ENCODE measurements at places on chromosomes 1 and 21.

DNA sequence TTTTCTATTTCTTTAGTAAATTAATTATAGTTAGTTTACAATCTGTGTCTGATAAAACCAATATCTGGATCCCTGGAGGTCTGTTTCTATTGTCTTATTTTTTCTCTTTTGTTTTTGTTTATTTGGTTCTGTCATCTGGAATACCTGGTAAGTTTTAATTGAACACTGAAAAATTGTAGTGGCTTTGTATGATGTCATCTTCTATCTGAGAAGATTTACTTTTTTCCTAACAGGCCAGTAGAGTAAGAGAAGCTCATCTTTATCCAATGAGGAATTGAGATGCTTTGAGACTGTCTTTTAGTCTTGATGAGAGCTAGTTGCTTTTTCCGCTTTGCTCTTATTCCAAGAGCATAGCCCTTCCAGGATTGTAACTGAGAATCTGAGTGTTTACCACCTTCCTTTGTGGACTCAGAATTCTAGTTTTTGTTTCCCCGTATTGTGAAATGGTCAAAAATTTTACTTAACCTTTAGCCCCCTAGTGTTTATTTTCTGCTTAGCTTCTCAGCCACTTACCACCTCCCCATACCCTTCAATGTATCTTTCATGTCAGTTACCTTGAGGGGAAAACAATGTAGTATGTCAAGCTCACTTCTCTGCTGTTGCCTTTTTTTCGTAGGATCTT lies 25.0 kb downstream of the PTGFRN start:
- peak; percentile 26 for DNase-seq

- DNase-seq: no peak
Measured at GRCh38 chr21:38266732-38267131, 9.9 kb downstream of the KCNJ15 start.

GRCh38 chr1:225544924-225545323 lies 108.0 kb downstream of the ENAH start:
- no peak for DNase-seq

GRCh38 chr1:57017200-57017599 lies 51.4 kb upstream of the C8B start:
- DNase-seq: no peak

GRCh38 chr1:117600966-117601365 lies 4.9 kb upstream of the TENT5C start:
- no peak for DNase-seq

- no peak for DNase-seq
Measured at GRCh38 chr1:6587261-6588005, 7.6 kb downstream of the ZBTB48 start.

DNA sequence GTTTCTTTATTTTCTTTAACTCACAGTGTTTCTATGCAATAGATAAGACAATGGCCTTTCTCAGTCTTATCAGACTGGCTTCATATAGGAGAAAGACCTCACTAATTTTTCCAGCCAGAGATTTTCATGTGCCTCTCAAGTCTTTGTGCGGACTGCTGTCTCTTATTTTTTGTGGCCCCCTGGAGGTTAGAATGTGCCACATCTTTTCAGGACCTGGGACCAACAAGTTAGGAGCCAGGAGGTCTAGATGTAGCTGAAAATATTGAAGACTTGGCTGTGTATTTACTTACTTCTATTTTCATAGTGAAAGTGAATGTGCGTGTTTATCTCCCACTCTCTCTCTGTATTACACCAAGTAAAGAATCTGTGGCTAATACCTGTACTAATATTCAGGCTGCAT lies 42.1 kb upstream of the CFHR3 start:
- no peak for DNase-seq

- peak; percentile 68 for DNase-seq
Measured at GRCh38 chr1:27589841-27590426, 14.0 kb downstream of the AHDC1 start.

- DNase-seq: peak; percentile 21
Measured at GRCh38 chr1:119006406-119007279, 18.5 kb upstream of the TBX15 start.

DNA sequence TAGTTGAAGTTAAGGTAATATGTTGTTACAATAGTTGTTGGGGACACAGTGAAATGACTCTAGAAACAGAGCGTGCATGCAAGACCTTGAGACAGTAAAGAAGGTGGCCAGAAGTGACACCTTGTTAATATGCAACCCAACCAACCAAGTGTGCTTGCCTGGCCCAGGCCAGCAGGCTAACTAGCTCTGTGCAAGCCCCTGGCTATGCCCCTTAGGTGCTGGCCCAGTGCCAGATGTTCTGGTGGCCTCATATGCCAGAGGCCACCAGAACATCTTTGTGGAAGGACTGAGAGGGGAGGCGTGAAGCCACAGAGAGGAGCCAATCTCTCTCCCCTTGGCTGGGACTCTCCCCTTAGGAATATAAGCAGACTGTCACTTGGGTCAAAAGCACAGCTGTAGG lies 111.2 kb upstream of the JUN start:
- no peak for DNase-seq

DNA sequence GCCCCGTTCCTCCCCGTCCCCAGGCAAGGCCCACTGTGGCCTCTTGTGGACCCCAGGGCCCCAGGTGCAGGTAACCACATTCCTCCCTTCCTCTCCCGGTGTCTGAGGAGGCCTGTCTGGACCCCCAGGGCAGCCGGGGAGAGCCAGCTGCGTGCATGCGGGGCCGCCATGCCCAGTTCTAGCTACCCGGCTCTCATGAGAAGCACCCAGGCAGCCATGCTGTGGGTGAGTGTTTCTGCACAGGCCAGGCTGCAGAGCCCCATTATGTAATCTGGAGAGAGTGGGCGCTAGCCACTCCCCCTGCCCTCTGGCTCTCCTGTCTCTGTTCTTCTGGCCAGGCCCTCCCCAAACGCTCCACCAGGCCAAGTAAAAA lies 18.4 kb upstream of the PLEKHG5 start:
- DNase-seq: no peak

- no peak for DNase-seq
Measured at GRCh38 chr1:11383553-11384169, 95.3 kb upstream of the DISP3 start.

- DNase-seq: no peak
Measured at GRCh38 chr1:84883286-84883685, 9.7 kb downstream of the LPAR3 start.

DNA sequence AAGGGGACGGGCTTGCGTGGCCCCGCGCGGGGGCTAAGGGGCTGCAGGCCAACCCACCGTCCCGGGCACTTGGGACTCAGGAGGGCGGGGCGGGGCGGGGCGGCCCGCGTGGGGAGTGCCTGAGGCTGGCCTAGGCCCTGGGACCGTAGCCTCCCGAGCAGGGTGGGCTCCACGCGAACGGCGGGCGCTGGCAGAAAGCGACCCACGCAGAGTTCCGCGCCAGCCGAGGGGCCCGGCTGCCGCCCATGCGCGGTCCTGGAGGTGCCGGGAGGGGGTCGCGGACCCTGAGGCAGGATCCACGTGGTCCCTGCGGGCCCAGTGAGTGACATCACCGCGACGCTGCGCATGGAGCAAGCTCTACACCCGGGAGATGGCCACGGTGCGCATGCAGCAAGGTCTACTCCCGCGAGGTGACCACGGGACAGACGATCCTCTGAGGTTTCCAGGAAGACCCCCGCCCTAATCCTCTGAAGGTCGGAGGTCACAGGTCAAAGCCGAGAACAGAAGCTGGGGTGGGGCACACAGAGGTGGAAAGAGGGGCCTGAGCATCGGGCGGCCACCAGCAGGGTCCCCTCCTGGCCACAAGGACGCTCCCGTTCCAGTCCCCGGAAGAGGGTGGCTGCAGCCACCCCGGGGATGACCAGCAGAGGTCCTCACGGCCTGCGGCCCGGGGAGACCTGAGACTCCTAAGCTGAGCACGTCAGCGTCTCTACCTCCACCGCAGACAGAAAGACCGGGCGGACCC lies 13.5 kb upstream of the SLC19A1 start:
- DNase-seq: peak; percentile 63

DNA sequence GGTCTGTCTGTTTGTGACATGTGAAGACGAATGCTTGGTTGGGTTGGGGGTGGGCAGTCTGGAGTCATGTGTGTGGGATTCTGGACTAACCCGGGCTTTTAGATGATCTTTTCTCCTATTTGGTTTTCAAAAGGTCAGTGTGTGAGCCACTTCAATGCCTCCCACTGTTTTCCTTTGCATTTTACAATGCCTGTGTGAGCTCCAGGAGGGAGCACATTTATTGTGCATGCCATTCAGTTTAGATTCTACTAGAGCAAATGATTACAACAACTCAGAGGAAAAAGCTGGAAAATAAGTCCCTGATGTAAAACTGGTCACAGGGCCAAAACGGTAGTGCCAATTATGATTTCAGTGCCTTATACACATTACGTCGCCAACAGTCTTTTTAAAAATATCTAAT lies 90.9 kb downstream of the LYPLAL1 start:
- no peak for DNase-seq

DNA sequence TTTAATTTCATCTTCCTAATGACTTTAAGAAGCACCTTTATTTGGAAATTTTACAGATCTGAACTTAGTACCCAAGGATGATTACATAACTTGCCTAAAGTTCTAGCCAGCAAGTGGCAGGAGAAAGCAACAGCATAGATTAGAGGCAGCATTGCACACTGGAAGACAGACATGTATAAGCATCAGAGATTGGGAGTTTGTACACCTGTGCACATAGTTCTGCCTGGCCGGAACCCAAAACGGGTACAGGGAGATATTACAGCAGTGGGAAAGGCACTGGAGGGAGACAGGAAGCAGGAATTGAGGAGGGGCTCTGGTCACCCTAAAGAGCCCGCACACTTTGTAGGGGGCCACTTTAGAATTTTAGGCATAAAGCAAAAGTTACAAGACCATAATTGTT lies 19.3 kb downstream of the GBP6 start:
- DNase-seq: no peak

- DNase-seq: no peak
Measured at GRCh38 chr1:58156124-58156468, 390.4 kb downstream of the OMA1 start.

DNA sequence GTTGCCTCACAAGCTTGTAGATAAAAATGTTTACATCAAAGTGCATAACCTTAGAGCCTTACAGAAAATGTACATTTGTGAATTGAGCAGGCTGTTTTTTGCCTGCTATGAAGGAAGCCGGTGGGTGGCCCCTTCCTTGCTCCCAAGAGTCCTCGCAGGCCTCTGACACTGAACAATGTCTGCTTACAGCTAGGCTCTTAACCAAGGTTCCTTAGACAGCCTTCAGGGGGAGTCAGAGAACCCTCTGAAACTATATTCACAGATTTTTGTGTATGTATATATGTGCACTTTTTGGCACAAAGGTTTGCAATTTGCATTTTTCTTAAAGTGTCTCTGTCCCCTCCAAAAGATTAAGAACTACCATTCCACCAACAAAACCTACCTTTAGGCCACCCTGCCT lies 282.6 kb downstream of the BARHL2 start:
- peak; percentile 34 for DNase-seq

DNA sequence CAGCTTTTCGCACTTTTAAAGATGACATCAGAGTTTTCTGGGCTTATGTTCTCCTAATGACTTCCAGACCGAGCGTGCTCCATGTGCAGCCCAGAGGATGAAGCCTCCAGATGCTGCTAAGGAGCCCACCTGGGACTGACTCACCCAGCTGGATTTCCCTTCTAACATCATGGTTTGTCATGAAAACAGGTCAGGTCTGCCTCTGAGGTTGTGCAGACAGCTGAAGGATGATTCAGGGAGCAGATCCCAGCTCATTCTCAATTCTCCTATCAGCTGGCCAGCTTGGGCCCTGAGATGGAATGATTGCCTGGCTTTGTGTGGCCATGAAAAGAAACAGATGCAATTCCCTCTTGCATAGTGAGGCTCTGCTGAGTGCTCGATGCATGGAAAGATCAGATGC lies 123.9 kb upstream of the DUSP10 start:
- DNase-seq: no peak

DNA sequence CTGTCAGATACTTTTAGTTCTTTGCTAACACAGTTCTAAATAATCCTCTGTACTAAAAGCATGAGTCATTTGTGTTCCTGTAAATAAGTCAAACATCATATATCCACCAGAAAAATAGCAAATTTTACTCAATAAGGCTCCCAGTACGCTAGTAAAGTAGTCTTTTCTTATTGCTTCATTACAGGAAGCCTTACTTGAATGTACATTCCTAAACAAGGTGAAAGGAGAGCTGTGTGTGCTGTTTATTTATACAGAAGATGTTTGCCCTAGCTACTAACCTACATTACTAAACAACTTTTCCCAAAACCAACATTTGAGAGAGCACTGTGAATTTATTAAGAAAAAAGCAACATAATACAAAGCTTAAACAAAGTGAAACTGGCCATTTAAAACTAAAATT lies 52.0 kb downstream of the ZNHIT6 start:
- DNase-seq: no peak

GRCh38 chr1:60564916-60565750 lies 491.6 kb upstream of the C1orf87 start:
- DNase-seq: no peak

GRCh38 chr1:30744060-30744756 lies 13.4 kb downstream of the LAPTM5 start:
- DNase-seq: peak; percentile 43

DNA sequence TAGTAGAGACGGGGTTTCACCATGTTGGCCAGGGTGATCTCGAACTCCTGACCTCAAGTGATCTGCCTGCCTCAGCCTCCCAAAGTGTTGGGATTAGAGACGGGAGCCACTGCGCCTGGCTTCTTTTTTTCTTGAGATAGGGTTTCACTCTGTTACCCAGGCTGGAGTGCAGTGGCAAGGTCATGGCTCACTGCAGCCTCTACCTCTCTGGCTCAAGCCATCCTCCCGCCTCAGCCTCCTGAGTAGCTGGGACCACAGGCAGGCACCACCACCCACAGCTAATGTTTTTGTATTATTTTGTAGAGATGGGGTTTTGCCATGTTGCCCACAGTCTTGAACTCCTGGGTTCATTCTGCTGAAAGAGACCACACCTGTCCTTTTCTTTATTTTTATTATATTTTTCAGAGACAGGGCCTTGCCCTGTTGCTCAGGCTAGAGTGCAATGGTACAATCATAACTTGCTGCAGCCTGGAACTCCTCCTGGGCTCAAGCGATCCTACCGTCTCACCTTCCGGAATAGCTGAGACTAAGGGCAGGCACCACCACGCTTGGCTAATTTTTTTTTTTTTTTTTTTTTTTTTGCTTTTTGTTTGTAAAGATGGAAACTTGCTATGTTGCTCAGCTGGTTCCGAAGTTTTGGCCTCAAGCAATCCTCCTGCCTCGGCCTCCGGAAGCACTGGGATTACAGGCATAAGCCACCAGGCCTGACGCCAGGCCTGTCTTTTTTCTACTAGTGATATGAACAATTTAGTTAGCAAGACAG lies 3.1 kb downstream of the LMNA start:
- DNase-seq: no peak

- peak; percentile 73 for DNase-seq
Measured at GRCh38 chr1:25774921-25775771, 24.8 kb upstream of the SELENON start.

GRCh38 chr21:17436626-17437111 lies 76.2 kb upstream of the CXADR start:
- peak; percentile 95 for DNase-seq

Measured in NCI-H82 (cell line).